Heart left ventricle (tissue), 16 donors: ENCODE measurements at places on chromosomes 2 and 18. TPM values are rescaled to one million over a fixed set of nuclear protein-coding genes. Genes with fewer than 3 reads are reported as not detected.

DNA sequence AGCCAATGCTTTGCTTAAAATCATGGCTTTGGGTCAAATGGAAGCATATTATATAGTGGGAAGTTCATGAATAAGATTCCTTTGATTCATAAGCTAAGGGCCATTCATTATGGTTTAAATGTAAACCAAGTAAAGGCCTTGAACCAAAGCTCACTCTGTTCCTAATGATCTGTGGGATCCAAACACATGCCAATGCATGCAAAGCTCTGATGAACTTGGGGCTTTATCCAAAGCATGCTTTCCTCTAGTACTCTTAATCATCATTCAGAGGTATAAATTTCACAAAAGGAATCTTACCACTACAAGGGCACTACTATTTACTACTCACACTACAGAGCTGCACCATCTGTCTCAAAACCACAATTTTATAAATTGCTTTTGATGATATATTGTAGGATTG lies 102.8 kb upstream of the RBMS1 start:
- DNase-seq, result no peak

DNA sequence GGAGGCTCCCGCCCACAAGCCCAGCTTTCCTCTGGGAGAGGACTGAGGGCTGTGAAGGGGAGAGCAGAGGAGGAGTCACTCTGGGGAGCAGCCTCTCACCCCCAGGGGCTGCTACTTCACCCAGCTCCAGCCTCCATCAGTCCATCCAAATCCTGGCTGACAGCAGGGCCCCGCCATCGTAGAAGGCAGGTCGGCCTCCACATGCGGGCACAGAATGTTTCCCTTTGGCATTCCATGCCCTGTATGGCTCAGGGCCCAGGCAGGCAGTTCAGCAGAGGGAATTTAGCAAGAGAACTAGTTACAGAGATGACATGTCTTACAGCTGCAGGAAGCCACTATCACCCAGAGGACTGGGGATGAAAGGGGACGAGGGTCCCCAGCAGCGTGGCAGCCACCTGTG lies 6.4 kb upstream of the ODC1 start:
- no peak for DNase-seq

DNA sequence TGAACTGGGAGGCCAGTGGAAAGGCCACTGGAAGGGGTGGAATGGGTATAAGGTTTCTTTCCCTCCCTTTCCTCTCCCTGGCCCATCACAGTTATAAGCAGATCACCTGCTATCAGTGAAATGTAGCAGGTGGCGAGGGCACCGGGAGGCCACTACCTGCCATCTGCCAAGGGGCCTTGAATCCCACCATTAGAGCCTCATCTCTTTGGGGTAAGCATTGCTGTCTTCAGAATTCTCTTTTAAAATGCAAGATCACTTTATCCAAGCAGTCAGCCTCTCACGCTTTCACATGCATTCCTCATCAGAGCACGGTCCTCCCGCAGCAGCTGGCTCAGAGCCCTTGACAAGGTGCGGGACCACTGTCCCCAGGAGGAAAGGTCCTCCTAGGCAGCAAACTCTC lies 268.5 kb downstream of the CELF4 start:
- DNase-seq, result no peak

MYO3B gene
- polyA plus RNA-seq, result not detected

SIGLEC15 gene
- 0.10 TPM for polyA plus RNA-seq

DNA sequence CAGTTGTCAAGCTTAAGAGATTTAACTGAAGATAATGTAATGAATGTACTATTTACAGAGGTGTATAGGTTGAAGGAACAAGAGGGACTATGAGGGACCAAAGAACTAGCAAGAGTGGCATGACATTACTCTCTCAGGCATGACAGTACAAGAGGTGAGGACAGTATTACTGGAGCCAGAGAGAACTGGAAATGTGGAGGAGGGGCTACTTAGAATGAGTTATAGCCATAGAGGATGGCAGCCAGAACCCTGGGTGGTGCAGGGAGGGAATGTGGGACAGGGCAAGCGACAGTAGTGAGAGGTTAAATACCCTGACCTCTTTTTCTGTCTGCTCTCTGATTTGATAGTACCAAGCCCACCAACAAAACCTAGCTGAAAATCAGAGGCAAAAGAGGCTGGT lies 122.6 kb upstream of the UGP2 start:
- DNase-seq, result no peak

GRCh38 chr2:1601067-1601412 lies 143.3 kb downstream of the PXDN start:
- no peak for DNase-seq

DNA sequence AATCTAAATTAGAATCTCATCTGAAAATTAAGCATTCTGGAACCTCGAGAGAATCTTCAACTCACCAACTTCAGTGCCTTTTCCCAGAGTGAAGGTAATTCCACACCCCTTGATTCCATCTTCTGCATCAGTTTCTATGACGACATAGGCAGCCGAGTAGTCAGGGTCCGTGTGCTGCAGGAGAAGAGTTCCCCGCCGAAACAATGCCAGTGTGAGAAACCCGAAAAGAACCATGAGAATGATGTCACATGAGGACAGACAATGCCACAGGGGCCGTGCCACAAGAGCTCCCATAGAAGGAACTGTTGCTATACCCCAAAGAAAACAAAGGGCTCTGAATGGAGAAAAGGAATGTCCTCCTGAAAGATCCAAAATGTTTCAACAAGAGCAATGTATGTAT lies 6.0 kb downstream of the ENOSF1 start:
- DNase-seq, result no peak

DNA sequence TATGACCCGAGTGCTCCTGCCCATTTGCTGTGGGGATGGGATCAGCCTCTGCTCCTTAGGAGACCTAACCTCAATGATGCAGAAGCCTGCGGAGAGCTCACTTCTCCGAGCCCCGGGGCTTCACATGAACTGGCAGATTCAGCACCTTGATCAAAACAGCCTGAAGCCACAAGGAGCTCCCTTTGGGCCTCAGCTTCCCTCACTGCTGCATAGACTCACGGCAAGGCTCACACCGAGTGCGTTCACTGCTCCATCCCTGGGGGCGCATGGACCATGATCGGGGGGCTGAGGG lies 33.0 kb downstream of the CRACDL start:
- no peak for DNase-seq

DNA sequence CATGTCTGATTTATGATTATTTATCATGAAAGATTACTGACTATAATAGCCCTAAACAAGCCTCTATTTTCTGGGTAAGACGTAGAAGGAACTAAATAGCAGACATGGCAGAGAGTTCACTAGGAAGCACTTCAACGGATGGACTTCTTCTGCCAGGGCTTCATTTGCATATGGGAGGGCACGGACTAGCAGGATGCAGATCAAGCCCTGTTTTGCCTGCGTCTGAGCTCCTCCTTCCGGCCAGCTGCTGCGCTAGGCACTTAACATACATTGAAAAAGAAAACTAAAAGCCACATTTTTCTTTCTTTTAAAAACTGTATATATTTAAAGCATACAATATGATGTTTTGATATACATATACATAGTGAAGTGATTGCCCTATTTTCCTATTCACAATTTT lies 340.0 kb upstream of the MEX3C start:
- peak; percentile 46 for DNase-seq

CXCR1 gene
- 0.08 TPM for polyA plus RNA-seq

GRCh38 chr18:36469461-36469860 lies 171.9 kb downstream of the FHOD3 start:
- peak; percentile 75 for DNase-seq

GRCh38 chr2:241834527-241835210 lies 24.0 kb downstream of the PDCD1 start:
- DNase-seq, result no peak

TMEM198 gene
- 2.2 TPM for polyA plus RNA-seq

FOSL2 gene
- 66.2 TPM for polyA plus RNA-seq

IL36B gene
- not detected for polyA plus RNA-seq

DNA sequence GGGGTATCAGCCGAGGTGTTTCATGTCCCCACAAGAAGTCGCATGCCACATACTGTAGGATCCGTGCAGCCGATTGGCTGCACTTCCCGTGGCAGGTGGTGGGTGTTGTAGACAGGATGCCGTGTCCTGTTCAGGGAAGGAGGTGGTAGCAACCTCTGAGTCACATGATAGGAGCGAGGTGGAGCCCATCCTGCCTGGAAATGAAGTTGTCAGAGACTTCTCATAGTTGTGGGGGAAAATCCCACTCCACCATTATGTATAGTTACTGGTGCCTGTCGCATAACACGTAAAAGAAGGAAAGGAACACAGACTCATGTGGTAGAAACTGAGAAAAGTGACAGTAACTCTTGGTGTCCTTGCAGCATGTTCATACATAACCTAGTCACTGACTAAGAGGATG lies 91.4 kb upstream of the IL1R2 start:
- DNase-seq, result no peak

GRCh38 chr2:188415754-188416083 lies 124.0 kb downstream of the GULP1 start:
- DNase-seq, result no peak

DNA sequence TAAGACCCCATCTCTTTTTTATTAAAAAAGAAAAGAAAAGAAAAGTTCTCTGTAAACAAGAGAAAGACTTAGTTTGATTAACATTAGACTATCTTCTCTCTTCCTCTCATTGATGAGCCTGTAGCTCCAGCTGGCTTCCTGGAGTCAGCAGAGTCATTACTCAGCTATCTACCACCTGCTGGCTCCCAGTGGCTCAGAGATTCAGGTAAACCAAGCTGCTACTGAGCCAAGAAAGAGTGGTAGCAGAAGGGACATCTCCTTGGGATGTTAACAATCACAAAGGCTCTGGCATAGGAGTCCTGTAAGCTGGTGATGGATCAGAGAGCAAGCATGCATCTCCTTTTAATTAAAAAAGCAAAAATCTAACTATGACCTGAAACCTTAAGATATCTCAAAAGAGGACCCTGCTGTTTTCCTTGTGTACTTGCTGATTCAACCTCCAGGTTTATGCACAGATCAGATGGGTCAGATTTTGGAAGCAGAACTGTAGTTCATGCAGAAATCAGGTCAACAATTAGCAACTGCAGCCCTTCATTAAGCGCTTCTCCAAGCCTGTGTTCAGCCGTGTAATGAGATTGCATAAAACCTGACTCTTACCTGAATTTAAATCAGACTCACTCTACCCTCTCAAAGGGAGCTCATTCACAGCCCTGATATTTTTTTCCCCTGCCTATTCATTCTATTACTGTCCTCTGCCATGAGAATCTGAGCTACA lies 225.8 kb downstream of the RNF152 start:
- no peak for DNase-seq
